ENCODE measurements at places on chromosomes 13 and 19.

- DNase-seq, result no peak
These were observed 11.1 kb upstream of the PLIN3 start for GRCh38 chr19:4878491-4878968.

- DNase-seq, result no peak
These were observed 997 bp upstream of the SAMD4B start for GRCh38 chr19:39341129-39341718.

DNA sequence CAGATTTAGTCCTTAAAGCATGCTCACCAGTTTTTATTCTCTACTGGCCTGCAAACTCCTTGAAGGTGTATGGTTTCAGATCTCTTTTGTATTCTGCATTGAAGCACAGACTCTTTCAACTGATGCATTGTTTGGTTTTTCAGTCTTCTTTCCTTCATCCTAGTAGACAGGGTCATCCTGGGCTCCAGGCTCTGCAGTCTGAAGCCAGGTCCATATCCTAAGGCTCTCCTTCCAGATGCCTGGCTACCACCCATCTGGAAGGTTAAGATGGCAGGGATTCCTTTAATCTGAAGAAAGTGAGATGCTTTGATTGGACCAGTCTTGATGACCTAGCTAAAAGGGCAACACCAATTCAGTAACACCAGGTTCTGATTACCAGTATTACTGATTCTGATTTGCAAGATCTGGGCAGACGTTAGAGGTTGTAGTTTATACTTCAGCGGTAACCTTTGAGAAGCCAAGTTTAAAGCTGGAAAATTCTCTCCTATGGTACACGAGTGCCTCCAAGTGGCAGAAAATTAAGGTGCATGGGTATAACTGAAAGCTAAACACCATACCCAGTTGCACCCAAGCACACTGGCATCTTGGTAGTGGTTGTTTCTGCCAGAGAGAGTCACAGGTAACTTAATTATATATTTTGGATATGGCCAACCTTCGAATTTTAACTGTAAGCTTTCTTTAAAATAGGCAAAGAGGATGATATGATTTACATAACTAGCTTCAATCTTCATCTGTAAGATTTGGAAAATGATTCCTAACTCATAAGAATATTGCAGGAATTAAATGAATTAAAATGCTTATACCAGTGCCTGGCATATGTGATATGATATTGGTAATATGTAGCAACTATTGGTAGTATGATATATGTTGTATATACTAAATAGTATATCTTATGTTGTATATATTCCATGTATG lies 1651.9 kb upstream of the MIR17HG start:
- DNase-seq, result no peak

GRCh38 chr19:47437500-47437899 lies 18.2 kb upstream of the MEIS3 start:
- DNase-seq, result no peak

GRCh38 chr13:95547531-95548167 lies 4.9 kb upstream of the CLDN10 start:
- DNase-seq, result no peak

GRCh38 chr13:53382008-53382407 lies 353.4 kb downstream of the OLFM4 start:
- DNase-seq, result no peak

DNA sequence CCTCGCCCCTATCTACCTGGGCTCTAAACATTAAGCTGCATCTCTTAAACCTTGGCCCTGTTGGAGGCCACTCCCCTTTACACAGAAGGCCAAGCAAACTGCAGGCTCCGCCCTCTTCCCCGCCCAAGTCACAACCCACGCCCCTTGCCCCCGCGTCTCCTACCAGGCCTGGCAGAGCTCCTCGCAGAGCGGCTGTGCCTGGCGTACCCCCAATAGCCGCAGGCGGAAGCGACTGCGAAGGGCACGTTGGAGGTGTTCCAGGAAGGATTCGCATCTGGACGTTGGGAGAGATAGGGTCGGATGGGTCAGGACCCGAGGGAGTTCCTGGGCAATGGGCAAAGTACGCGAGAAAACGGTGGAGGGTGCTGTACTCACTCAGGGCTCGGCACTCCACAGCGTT lies 5.9 kb downstream of the RTBDN start:
- no peak for DNase-seq

DNA sequence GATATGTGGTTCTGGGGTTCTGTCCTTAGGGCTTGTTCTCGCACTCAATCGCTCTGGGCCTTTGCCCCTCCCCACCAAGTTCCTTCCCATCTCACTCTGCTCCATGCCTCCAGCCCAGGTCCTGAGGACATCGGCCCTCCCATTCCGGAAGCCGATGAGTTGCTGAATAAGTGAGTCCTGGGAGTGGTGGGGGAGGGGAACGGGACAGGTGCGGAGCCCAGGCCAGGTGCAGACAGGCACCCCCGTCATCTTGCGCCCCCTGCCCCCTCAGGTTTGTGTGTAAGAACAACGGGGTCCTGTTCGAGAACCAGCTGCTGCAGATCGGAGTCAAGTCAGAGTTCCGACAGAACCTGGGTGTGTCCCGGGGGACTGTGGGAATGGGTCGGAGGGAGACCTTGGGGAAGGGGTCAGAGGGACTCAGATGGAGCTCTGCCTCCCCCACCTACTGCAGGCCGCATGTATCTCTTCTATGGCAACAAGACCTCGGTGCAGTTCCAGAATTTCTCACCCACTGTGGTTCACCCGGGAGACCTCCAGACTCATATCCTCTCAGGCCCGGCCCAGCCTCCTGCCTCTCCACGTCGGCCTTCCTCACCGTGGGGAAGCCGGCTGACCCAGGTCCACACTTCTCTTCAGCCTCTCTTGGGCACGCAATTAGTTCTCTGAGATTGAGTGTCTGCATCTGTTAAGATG lies 10.1 kb downstream of the FUZ start:
- DNase-seq, result no peak

DNA sequence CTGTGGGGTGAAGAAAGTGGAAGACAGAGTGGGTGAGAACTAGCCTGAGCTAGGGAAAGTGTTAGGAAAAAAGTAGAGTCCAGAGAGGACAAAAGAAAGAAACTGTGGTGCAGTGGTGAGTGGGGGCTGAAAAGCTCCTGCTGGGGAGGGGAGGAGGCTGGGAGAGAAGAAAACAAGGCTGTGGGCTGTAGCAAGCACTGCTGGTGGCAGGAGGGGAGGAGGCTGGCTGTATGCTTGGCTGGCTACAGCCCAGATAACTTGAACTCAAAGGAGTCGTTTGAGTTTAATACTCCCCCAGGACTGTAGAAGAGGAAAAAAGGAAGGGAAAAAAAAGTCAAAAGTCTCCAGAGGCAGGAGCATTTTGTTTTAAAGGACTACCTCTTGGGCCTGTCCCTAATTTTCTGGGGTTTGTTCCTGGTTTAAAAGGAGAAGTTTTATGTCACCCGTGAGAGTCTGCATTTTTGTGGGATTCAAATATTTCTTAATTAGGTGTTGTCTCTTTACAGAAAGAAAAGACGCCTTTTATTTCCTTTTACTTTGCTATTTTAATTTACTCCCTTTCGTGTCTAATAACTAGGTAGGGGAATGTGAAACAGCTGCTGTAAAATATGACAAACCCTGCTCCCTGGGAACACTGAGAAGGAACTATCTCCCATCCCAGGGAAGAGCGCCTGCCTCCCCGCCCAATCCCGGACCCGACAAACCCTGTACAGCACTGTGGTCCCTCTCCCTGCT lies 21.7 kb downstream of the ZIC5 start:
- DNase-seq, result no peak

DNA sequence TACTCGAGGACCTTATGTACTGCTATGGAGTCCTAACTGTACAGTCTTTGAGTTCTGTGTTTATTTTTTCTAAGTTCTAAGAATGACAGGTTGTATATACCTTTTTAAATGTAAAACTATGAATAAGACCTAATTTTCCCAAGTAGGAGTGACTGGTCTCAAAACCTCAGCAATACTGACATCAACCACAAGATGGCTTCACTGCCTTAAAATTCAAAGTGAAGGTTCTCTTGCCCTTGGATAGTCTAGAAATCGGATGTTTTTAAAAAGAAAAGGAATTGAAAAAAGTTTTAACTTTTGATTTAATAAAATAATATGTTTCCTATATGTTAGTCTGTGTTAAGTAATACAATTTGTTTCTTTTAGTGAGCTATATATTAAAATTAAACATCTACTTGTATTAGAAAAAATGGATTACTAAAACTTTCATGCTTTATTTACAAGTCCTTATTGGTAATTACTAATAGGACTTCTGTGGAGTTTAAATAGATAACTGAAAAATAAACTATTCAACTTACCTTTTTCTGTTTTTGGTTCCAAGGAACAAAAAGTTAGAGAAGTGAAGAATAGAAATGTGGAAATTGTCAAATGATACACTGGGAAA lies 52.0 kb downstream of the TDRD3 start:
- DNase-seq, result no peak

DNA sequence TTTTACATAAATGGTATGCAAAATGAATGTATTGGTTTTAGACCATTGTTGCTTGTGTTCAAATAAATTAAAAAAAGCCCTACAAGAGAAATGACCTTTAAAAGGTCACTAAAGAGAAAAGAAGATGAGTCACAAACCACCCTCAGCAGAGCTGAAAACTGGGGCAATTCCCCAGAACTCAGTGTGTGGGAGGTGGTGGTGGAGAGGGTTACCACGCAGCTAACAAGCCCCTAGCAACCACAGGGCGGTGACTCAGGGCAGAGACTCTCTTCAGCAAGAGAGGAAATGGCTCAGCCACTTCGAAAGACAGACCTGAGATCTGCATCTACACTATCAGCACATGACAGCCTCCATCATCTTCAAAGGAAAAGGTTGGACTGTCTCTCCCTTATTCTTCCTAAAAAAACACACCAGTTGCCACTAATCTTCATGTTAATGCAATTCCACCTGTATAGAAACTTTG lies 29.4 kb upstream of the NDFIP2 start:
- DNase-seq, result peak; percentile 86

DNA sequence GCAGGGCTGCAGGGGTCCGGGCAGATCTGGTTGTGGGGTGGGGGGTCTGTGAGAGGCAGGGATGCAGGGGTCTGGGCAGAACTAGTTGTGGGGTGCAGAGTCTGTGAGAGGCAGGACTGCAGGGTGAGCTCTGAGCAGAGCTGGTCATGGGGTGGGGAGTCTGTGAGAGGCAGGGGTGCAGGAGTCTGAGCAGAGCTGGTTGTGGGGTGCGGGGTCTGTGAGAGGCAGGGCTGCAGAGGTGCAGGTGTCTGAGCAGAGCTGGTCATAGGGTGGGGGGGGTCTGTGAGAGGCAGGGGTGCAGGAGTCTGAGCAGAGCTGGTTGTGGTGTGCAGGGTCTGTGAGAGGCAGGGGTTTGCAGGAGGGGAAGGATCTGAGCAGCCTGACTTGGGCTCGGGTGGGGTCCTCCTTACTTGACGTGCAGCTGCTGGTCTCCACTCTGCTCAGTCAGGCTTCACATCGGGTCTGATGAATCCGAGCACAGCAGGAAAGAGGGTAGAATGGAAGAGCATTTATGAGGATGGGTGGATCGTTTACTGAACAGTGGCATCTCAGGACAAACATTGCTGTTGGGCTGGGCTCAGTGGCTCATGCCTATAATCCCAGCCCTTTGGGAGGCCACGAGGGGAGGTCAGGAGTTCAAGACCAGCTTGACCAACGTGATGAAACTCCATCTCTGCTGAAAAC lies 31.2 kb downstream of the IGFL2 start:
- DNase-seq, result no peak

DNA sequence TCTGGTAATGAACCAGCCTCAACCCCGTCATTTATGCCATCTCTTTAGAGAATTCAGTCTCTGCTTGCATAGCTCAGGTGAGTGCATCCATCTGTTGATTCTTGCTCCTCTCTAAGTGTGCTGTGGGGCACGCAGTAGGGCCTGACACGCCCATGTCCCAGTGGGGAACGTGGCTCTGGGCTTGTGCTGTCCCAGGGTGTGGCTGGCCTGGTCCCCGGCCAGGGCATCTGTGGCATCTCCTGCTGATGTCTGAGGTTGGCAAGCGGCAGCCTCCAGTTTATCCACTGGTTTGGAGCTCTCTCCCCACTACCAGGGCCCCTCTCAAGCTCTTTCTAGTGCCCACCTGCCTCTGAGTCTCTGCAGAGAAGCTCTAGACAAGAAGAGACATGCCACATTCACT lies 146.6 kb upstream of the GJB6 start:
- no peak for DNase-seq

Measured in stimulated activated CD8-positive, alpha-beta memory T cell treated with anti-CD3 and anti-CD28 coated beads, Interleukin-4, amount 100 ng/mL, for 24 hours (primary cell).